ENCODE measurements at places on chromosomes 7 and 10.

- no peak for DNase-seq
These were observed 115.5 kb downstream of the FOXP2 start for GRCh38 chr7:114530057-114530611.

DNA sequence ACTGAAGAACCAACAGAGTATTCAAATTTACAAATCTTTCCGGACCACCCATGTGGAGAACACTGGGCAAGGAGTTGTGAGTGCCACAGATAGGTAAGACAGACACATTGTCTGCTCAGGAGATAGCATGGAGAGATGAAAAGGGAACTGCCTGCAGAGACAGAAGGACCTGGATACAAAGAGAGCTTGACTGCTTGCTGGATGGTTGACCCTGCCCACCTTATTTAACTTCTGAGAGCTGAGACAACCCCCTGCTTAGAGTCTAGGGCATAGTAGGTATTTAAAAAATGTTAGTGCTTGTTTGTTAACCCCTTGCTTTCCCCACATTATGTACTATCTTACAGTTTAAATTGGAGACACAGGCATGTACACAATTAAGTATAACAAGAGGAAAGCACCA is 314.1 kb downstream of the THSD7A start:
- no peak for DNase-seq

DNA sequence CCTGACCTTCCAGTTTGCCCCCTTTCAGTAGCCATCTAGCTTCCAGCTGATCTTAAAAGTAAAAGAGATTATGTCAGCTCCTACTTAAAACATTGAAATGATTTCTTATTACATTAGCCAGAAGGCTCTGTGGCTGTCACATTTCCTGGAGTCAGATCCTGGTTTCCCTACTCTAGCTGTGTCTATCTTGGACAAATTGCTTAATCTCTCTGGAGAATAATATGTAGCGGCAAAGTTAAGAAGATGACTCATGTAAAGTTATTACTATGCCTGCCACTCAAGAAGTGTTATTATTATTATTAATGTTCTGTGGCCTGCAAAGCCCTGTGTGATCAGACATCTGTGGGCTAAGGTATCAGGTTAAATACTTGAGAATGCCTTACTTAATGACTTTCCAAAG is 107.2 kb downstream of the RUNDC3B start:
- no peak for DNase-seq

DNA sequence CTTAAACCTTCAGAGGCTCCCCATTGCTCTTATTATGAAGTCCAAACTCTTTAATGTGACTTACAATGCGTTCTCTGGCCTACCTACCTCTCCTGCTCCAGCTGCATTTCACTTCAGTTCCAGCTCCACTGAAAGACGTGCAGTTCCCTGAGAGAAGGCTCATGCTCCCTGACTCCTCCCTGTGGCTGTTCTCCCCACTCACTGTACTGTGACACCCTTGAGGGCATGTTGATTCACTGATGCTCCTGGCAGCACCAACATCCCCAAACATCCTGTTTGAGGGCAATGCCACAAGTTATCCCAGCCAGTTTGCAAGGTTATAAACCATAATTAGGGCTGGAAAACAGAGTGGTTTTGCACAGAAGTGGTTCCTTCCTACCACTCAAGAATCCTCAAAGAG is 111.2 kb downstream of the LSM5 start:
- DNase-seq, result no peak

- no peak for DNase-seq
These were observed 35.6 kb upstream of the PPP1R17 start for GRCh38 chr7:31651234-31652062.

Data from T1000 (cell line).